Ascending aorta (tissue), 2 donors: ENCODE measurements at places on chromosomes 1 and 21. TPM values are rescaled to one million over a fixed set of nuclear protein-coding genes. Genes with fewer than 3 reads are reported as not detected.

DNA sequence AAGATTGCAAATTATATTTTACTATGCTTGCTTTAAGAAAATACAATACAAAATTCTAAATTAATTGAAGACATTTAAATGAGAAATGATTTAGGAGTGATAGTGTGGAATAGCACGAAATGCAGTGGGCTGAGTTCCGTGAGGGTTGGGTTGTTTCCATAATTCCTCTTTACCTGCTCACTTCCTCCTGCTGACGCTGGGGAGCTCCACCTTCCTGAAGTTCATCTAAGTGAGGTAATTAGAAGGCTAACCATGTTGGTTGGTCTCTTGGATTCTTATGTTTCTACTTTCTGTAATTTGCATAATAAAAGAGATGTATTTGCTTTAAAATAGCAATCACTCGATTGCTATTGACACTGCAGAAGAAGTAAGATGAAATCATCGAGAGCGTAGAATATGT lies 4.7 kb downstream of the OR14I1 start:
- H3K36me3 ChIP-seq = no peaks in the 10 kb centered on the region
- H3K27me3 ChIP-seq = no peaks in the 10 kb centered on the region
- no peak for DNase-seq
- no peak overlapping the region for H3K27ac ChIP-seq
- no peaks in the 10 kb centered on the region for H3K4me1 ChIP-seq

GRCh38 chr1:23421753-23422240 lies 2.8 kb downstream of the TCEA3 start:
- H3K4me1 ChIP-seq = no peaks in the 10 kb centered on the region
- H3K27me3 ChIP-seq = no peaks in the 10 kb centered on the region
- no peaks in the 10 kb centered on the region for H3K36me3 ChIP-seq
- peak overlapping the region; percentile 91 for H3K4me3 ChIP-seq
- peak overlapping the region; percentile 85 for H3K27ac ChIP-seq

- DNase-seq = no peak
- H3K4me3 ChIP-seq = no peak overlapping the region
- no peak overlapping the region for H3K27ac ChIP-seq
- no peaks in the 10 kb centered on the region for H3K4me1 ChIP-seq
- H3K36me3 ChIP-seq = no peaks in the 10 kb centered on the region
- H3K27me3 ChIP-seq = no peaks in the 10 kb centered on the region
Measured at GRCh38 chr1:70079546-70079945, 125.8 kb downstream of the LRRC40 start.

CCDC27 gene
- not detected for total RNA-seq

DNA sequence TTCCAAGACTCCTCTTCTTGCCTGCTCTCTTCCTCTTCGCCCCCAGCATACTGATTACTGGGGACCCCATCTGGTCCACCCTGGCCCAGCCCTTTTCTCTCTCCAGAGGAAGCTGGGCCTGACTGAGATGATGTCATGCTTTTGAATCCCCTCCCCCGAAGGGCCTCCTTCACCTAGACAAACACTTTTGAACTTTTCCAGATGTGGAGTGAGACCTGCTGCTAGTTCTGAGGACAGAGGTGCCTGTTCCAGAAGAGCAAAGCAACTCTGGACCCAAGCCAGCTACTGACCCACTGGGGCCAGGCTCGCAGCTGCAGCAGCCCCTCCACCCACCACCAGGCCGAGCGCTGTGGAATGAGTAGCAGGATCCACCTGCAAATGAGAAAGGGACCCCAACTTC lies 8.4 kb downstream of the CD34 start:
- no peaks in the 10 kb centered on the region for H3K4me1 ChIP-seq
- no peak for DNase-seq
- H3K36me3 ChIP-seq = no peaks in the 10 kb centered on the region
- H3K27me3 ChIP-seq = no peaks in the 10 kb centered on the region
- peak overlapping the region; percentile 36 for H3K27ac ChIP-seq

DNA sequence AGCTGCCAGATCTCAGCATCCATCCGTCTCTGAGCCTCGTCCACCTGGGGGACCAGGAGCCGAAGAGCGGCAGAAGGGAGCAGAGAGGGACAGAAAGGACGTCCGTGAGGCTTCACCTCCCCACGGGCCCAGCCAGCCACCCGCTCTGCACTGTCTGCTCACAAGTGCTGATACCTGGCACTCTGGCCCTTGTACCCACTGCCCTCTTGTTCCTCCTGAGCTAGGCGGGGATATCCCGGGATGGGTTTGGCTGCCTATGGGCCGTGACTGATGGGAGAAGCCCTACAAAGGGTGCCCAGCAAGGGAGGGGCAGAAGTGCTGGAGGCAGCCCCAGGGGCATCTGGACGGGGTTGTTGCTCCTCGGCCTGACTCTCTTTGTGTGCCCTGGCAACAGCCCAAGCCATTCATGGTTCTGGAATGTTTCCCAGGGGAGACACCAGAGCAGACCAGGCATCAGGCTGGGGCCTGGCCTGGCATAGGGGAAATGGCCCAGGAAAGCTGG lies 57.6 kb downstream of the LDLRAD2 start:
- peak overlapping the region; percentile 76 for H3K27ac ChIP-seq
- no peaks in the 10 kb centered on the region for H3K27me3 ChIP-seq
- H3K4me3 ChIP-seq = no peak overlapping the region
- peak; percentile 70 for DNase-seq

TMPRSS3 gene
- not detected for total RNA-seq

NECTIN4 gene
- total RNA-seq = not detected

PDPN gene
- 8.5 TPM for total RNA-seq

GRCh38 chr21:35075546-35075945 lies 26.4 kb upstream of the RUNX1 start:
- H3K4me3 ChIP-seq = no peak overlapping the region
- H3K4me1 ChIP-seq = no peaks in the 10 kb centered on the region
- no peak for DNase-seq

- no peaks in the 10 kb centered on the region for H3K4me1 ChIP-seq
- H3K27ac ChIP-seq = no peak overlapping the region
- peaks cover 37% of the 10 kb centered on the region for H3K36me3 ChIP-seq
- no peaks in the 10 kb centered on the region for H3K27me3 ChIP-seq
- DNase-seq = no peak
Measured at GRCh38 chr1:42777852-42778251, 6.9 kb upstream of the TMEM269 start.

DNA sequence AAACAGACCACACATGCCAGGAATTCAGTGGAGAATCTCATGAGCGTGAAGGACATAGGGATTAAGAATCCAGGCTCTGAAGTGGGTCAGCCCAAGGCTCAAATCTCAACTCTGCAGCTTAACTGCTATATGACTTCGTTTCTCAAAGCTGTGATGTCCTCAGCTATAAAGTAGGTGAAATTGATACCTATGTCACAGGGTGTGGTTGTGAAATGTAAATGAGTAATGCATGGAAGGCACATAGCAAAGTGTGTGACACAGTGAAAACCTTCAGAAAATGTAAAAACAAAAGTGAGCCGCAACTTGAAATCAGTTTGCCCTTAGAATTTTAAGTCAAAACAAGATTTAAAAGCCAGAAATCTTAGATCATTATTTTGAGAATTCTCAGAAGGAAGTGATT lies 145.7 kb upstream of the PRMT6 start:
- no peaks in the 10 kb centered on the region for H3K27me3 ChIP-seq
- no peak overlapping the region for H3K4me3 ChIP-seq
- no peaks in the 10 kb centered on the region for H3K4me1 ChIP-seq
- no peak for DNase-seq
- no peak overlapping the region for H3K27ac ChIP-seq

DNA sequence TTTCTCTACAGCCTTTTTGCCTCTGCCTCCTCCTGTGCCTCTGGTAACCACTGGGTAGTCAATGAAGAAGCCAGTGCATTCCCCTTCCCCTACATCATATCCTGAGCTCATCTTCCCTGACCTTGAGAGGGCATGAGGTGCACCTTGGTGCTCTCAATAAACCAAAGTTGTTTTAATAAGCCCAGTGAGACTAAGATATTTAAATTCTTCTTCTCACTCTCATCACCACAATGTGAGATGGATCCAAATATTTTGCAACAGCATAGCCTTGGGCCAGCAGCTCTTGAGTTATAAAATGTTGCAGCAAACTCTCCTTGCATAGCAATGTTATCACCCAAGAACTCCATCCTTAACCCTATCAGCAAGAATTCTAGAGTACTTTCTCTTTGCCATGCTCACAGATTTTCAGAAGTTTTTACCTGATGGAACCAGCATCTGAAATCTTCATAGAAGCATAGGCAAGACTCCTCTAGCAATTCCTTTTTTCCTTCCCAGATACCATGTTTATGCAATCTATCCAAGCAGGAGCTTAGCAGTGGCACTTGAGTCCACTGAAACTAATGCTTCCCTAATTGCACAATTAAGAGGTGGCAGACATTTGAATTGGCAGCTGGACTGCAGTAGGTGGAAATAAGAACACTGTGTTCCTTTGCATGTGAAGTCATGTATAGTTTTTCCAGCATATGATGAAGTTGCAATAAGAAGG lies 36.8 kb downstream of the CDC7 start:
- H3K36me3 ChIP-seq = no peaks in the 10 kb centered on the region
- DNase-seq = no peak
- no peak overlapping the region for H3K27ac ChIP-seq
- no peaks in the 10 kb centered on the region for H3K4me1 ChIP-seq
- H3K4me3 ChIP-seq = no peak overlapping the region
